NCI-H1436 treated with DMSO at 0.1 percent for 48 hours (cell line): ENCODE measurements at places on chromosomes 5 and 9.

DNA sequence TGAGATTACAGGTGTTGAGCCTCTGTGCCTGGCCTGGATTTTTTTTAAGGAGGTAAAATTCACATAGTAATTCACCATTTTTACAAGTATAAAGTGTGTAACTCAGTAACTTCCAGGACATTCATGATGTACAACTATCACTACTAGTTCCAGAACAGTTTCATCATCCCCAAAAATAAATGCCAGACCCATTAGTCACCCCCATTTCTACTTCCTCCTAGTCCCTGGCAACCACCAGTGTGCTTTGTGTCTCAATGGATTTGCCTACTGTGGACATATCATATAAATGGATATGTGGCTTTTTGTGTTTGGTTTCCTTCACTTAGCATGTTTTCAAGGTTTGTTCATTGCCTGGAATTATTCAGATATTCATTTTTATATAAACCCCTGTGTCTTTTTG is 72.5 kb upstream of the PANK3 start:
- no peak for DNase-seq

DNA sequence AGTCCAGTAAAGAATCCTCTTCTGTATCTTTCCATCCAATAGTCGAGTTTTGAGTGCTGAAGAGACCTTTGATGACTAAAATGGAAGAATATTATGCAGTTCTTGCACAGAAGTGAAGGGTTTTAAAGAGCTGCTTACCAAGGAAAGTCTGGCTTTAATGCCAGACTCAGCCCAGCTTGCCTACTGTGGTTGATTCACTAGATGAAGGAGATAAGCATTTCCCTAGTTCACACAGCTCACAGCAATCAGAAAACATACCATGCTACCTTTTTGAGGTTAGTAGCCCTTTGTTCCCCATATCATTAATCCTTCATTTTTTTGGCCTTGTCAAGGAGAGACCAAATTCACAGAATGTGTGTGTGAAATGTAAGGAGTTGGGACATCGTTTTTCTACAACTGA is 15.3 kb downstream of the IFNA5 start:
- DNase-seq: no peak

GRCh38 chr9:98230789-98231188 is 24.7 kb downstream of the TBC1D2 start:
- DNase-seq: no peak

DNA sequence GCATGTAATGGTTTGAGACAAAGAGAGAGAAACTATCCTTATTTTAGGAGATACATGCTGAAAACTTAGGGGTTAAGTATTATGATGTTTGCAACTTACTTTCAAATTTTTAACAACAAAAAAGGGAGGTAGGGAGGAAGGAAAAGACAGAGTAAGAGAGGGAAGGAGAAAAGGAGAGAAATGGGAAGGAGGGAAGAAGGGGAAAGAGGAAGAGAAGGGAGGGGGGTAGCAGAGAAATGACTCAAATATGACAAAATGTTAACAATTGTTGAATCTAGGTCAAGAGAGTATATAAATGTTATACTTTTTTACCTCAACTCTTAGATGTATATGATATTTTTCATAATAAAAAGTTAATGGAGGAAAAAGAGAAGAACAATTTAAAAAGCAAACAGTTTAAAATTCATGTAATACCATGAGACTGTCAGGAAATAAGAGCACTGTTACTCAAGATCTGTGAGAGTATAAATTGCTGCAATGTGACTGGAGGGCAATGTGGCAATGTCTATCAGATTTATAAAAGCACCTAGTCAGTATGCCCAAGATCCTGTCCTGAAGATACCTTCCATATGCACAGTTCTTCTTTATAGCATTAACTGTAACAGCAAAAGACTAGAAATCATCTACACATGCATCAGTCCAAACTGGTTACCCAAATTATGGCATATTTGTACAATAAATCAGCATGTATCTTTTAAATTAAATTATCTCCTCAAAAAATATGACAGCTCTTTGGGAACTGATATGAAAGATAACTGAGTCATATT is 16.3 kb downstream of the FBXW11 start:
- DNase-seq: no peak

GRCh38 chr5:62326702-62327101 is 20.7 kb downstream of the KIF2A start:
- no peak for DNase-seq

GRCh38 chr9:95230046-95230445 is 87.5 kb downstream of the FANCC start:
- no peak for DNase-seq

- DNase-seq: no peak
Measured at GRCh38 chr5:94689908-94690307, 71.4 kb downstream of the SLF1 start.

GRCh38 chr5:112097768-112098167 is 321.3 kb downstream of the EPB41L4A start:
- no peak for DNase-seq

- DNase-seq: no peak
Measured at GRCh38 chr5:78661691-78662090, 13.1 kb upstream of the LHFPL2 start.

- no peak for DNase-seq
Measured at GRCh38 chr9:136151848-136152542, 33.3 kb upstream of the TMEM250 start.

DNA sequence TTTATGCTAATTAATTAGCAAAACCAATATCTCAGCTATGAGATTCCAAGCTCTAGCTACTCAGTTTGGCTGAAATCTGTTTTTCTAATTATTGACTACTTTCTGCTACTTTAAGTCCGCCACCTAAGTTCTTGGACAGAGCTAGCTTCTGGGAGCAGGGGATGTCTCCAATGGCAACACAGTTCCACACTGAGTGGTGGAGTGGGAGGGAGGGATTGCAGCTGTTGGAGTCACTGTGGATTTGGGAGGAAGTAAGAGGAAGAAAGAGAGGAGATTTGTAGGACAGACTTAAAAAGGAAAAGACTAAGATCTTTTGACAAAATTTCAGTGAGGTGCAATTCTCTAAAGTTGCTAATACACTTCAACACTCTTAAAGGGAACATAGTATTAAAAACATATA is 450.8 kb downstream of the NFIB start:
- no peak for DNase-seq

DNA sequence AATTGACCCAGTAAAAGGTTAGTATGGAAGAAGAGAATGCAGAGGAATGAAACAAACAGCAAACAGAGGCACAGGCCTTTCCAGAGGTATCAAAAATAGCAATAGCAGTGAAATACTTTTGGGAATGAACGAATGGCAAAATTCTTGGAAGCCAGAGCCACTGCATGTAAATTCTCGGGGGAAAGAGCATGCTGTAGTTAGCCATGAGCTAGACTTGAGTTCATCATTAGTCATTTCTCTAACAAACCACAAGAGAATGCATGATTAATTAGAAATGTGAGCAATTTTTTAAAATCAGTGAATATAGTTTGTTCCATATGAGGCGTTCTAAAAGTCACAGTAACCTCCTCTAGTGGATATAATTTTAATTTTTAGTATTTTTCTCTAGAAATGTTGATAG is 170.3 kb upstream of the PRR16 start:
- DNase-seq: no peak
